ENCODE measurements at places on chromosomes 3 and 15. TPM values are rescaled to one million over a fixed set of nuclear protein-coding genes. Genes with fewer than 3 reads are reported as not detected.

RBP2 gene
- total RNA-seq: not detected

CHRNA3 gene
- not detected for total RNA-seq

P3H2 gene
- 1.1 TPM for total RNA-seq

PDCD10 gene
- total RNA-seq: 58.0 TPM

PRC1 gene
- total RNA-seq: 227 TPM

KCNMB2 gene
- not detected for total RNA-seq

SUCNR1 gene
- total RNA-seq: 41.8 TPM

TNK2 gene
- 8.6 TPM for total RNA-seq

PP2D1 gene
- not detected for total RNA-seq

GRK7 gene
- not detected for total RNA-seq

COL6A5 gene
- not detected for total RNA-seq

CASR gene
- total RNA-seq: not detected

ANKUB1 gene
- total RNA-seq: not detected

GOLGA6L22 gene
- not detected for total RNA-seq

EPHB3 gene
- total RNA-seq: 2.7 TPM

ARL14 gene
- total RNA-seq: 0.06 TPM

A4GNT gene
- total RNA-seq: not detected

DLEC1 gene
- 0.26 TPM for total RNA-seq

ZNF80 gene
- not detected for total RNA-seq

TEX55 gene
- not detected for total RNA-seq

MAP1A gene
- total RNA-seq: 49.3 TPM

C3orf85 gene
- not detected for total RNA-seq

SPINK8 gene
- total RNA-seq: not detected

LRRN1 gene
- not detected for total RNA-seq

SLC2A2 gene
- total RNA-seq: not detected

TMEM42 gene
- 22.3 TPM for total RNA-seq

LYZL4 gene
- not detected for total RNA-seq

PATL2 gene
- 0.62 TPM for total RNA-seq

FETUB gene
- not detected for total RNA-seq

CSPG4 gene
- 58.4 TPM for total RNA-seq

MPI gene
- total RNA-seq: 39.5 TPM

SEMA3B gene
- 11.1 TPM for total RNA-seq

BNC1 gene
- 0.13 TPM for total RNA-seq

GXYLT2 gene
- 2.6 TPM for total RNA-seq

TRIM42 gene
- total RNA-seq: not detected

SAMD7 gene
- total RNA-seq: not detected

ESYT3 gene
- 0.26 TPM for total RNA-seq

SLC35G2 gene
- total RNA-seq: 11.4 TPM

TIGIT gene
- total RNA-seq: 0.13 TPM

ADAMTS9 gene
- 12.3 TPM for total RNA-seq

OR5K2 gene
- not detected for total RNA-seq

ATP8B4 gene
- total RNA-seq: 0.75 TPM

KCNAB1 gene
- total RNA-seq: 1.9 TPM

RASL12 gene
- not detected for total RNA-seq

LRRC15 gene
- total RNA-seq: 0.40 TPM

TMEM40 gene
- total RNA-seq: not detected

RFT1 gene
- 9.9 TPM for total RNA-seq

PAK6 gene
- 0.13 TPM for total RNA-seq

PRTG gene
- 0.62 TPM for total RNA-seq

CACNA2D3 gene
- 0.79 TPM for total RNA-seq

NRG4 gene
- total RNA-seq: not detected

BTLA gene
- total RNA-seq: 0.13 TPM

DCLK3 gene
- total RNA-seq: not detected

MED12L gene
- 0.66 TPM for total RNA-seq
